ENCODE measurements at places on chromosomes 6 and 20.

DNA sequence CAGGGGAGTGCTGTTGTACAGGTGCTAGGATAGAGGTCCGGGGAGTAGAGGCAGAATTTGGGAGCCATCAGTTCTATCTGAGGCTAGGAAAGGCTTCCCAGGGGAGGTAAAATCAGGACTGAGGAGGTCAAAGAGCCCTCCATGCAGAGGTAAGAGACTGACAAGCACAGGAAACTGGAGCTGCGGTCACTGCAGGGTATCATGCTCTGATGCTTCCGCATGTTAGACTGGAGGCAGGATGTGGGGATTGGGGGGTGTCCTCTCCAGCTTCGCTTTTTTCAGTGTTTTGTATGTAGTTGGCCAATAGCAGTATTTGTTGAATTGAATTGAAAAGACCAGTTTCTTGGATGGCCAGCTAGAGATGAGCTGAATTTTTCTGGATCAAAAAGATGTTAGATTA is 87.8 kb downstream of the SLC22A3 start:
- DNase-seq, result no peak

DNA sequence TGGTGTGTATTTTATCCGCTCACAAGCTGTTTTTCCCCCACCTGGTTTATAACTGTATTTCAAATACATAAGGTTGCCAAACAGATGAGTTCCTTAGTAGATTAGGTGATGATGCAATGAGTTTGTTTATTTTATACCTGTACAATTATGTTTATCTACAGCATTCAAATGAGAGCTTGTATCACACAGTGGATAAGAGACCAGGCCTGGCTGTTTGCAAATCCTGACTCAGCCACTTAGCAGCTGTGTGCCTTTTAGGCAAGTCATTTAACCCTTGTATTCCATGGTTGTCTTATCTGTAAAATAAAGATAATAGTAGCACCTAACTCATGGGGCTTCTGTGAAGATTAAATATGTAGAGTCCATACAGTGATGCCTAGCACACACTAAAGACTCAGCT is 143.7 kb downstream of the MOXD1 start:
- DNase-seq, result no peak

DNA sequence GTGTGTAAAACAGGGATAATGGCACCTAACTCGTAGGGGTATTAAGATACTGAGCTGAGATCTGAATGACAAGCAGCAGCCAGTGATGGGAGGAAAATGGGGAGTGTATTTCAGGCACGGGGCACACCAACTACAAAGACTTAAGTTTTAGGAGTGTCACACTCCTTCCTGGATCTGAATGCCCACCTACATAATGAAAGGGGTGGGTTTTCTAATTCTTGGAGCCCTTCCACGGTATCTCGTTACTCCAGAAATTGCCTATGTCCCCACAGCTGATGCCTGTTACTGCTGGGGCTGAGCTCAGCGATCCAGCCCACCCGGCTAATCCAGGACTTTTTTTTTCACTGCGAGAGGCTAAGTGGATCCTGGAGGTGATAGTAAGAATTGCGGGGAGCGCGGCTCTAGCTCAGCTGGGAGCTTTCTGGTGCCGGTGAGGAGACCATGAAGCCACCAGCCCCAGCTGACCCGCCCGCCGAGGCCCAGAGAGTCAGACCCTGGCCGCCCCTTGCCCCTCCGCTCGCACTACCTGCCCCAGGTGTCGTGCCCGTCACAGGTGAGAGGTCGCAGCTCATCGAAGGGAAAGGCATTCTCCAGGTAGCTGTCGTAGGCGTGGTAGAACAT is 727 bp downstream of the EDEM2 start:
- peak; percentile 15 for DNase-seq

- no peak for DNase-seq
Observed at GRCh38 chr6:63615590-63615989, 20.0 kb upstream of the PHF3 start.

GRCh38 chr6:91328241-91328640 is 741.4 kb upstream of the MAP3K7 start:
- DNase-seq, result no peak

- no peak for DNase-seq
Observed at GRCh38 chr6:39444479-39445019, 122.0 kb upstream of the KCNK16 start.

- peak; percentile 75 for DNase-seq
Observed at GRCh38 chr6:149545258-149545753, 537 bp downstream of the PPIL4 start.

DNA sequence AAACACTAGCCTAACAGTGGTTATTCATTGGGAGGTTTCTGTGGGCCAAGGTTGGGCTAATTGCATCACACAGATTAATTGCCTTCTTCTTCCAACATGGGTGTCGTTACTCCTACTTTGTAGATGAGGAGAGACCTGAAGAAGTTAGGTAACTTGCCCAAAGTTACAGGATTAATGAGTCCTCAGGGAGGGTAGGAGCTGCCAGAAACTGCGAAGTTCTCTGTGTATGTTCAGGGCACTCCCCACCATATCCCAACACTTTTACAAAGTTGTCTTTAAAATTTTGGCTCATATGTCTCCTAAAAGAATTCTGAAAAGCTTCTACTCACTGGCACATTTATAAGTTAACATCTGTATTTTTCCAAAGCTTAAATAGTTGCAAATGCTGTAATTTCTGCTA is 323.5 kb upstream of the HSF2 start:
- no peak for DNase-seq

DNA sequence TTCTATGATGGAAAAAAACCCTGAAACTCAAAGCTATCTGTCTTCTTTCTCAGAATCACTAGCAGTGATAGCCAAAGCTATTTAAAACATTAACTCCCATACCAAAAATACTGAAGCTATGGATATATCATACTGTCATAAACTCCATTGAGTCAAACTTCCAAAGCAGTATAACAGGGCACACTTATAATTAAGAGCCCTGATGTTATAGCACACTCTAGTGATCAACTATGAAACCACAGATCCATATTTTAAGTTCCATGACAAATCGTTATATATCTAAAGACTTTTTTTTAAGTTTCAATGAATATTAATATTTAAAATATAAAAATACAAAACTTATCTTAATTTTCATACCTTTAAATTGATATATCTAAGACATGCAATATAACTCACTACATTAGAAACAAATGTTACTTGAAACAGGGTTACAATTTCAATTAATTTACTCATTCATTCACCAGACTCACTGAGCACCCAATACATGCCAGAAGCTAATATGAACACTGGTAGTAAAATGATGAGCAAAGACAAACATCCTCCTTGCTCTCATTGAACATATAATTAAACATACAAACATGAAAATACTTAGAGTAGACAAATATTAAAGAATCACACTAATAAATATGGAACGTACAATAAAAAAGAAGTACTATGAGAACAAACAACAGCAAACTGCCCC is 69.3 kb downstream of the IBTK start:
- DNase-seq, result peak; percentile 82

DNA sequence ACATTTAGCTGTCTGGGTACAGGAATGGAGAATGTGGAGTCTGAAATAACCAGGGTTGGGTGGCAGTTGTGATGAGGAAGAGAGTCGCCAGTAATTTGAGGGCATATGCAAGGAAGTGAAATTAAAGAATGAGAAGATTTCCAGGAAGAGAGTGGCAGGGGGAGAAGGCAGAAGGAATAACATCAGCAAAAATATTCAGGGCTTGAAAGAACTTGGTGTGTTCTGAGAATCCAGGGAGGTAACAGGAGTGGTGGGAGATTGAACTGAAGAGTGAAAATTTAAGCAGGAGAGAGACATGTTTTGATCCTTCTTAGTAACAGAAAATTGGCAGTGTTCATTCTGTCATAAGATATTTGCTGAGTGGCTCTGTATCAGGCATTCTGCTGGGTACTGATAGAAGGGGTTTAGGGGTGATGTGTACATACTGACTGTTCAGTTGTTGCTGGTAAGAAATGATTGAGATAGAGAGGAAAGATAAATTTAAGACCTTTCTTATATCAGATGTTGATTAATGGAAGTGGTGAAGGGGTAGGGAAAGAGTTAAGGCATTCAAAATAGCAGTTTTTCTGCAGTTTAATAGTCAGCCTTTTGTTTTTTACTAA is 54.7 kb downstream of the PHF20 start:
- no peak for DNase-seq

- DNase-seq, result no peak
Observed at GRCh38 chr6:149264629-149265028, 52.9 kb upstream of the TAB2 start.

DNA sequence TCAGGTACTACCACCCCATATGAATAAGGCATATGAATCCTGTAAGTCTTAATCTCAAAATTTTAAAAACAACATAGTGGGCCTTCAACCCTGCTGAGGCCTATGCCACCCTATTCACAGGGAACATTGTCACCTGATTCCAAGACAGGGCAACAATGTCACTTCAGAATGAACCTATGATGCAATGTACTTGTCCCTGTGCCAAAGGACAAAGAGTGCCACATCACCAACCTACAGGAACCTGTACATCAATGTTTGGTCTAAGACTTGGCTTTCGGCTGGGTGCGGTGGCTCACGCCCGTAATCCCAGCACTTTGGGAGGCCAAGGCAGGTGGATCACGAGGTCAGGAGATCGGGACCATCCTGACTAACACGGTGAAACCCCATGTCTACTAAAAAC is 318.5 kb upstream of the JARID2 start:
- no peak for DNase-seq

- no peak for DNase-seq
Observed at GRCh38 chr6:142773859-142774648, 170.9 kb downstream of the HIVEP2 start.

- peak; percentile 19 for DNase-seq
Observed at GRCh38 chr6:21437581-21437980, 156.0 kb upstream of the SOX4 start.

DNA sequence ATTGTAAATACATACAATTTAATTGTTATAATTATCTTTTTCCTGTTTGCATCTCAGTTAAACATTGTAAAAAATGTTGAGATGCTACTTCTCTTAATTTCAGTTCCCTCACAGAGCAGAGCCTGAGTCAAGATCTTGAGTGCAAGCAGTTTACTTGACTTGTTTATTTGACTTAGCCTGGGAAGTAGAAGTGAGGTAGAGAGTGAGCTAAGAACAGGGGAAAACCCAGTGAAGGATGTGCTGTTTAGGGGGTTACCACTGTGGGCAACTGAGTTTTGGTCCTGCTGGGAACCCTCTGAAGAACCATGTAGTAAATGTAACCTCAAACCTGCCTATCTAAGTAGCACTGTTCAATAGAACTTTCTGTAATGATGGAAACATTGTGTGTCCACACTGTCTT is 495.2 kb upstream of the FLRT3 start:
- DNase-seq, result no peak

GRCh38 chr20:50569864-50570836 is 60.0 kb downstream of the PTPN1 start:
- peak; percentile 18 for DNase-seq

- no peak for DNase-seq
Observed at GRCh38 chr6:119112812-119113530, 34.5 kb upstream of the FAM184A start.

DNA sequence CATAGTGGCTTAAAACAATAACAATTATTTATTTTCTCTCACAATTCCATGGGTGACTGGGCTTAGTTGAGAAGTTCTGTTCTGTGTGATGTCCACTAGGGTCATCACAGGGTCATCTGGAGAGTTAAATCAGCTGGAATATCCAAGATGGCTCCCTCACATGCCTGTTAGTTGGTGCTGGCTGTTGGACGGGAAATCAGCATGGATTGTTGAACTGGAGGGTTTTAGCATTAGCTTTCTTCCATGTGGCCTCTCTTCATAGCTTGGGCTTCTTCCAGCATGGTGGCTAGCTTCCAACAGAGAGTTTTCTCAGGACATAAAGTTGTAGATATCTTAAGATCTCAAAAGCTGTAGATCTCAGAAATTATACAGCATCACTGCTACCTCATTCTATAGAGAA is 19.6 kb downstream of the MARCKS start:
- no peak for DNase-seq

- peak; percentile 99 for DNase-seq
Observed at GRCh38 chr6:127366282-127367022, 23.0 kb upstream of the ECHDC1 start.

DNA sequence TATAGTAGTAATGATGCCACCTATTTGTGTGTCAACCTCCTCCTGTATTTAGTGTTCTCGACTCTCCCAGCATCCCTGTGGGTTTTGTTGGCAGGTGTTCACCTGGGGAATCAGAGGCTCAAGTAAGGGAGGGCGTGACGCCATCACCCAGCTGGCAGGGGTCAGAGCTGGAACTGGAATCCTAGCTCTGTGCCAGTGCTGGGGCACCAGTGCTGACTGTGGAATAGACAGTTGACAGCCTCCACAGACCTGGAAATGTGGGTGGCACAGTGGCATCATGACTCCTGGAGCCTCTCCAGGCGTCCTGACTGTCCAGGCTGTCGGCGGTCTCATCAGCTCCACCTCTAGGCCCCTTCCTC is 102.8 kb downstream of the SYCP2 start:
- DNase-seq, result no peak

- DNase-seq, result peak; percentile 95
Observed at GRCh38 chr6:22145823-22146677, 150.8 kb downstream of the PRL start.

DNA sequence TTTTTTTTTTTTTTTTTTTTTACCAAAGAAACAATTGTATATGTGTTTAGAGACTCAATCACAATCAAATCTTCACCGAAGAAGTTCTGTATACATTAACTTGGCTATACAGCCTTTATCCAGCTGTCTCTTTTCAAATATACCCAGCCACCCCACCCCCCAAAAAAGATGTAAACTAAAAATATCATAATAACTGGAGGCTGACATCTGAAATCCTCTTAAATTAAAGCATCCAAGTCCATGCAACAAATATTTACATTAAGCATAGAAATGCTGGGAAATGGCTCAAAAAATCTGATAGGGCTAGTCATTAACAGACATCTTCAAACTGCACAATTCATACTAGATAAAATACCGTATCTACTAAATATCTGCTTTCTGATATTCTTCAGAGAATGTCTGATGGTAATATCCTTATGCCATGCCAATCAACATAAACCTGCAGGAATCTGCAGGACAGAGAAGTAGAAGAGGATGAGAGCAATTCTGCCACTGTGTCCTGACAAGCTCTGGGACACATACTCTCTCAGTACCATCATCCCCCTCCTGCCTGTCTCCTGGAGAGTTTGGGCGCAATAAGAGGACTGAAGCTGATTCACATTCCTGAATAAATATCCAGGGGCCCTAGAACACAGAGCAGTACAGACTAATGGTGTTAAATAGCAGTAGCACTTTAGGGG is 152.4 kb downstream of the KIF6 start:
- peak; percentile 50 for DNase-seq

GRCh38 chr20:47810721-47811347 is 25.6 kb upstream of the SULF2 start:
- DNase-seq, result no peak

DNA sequence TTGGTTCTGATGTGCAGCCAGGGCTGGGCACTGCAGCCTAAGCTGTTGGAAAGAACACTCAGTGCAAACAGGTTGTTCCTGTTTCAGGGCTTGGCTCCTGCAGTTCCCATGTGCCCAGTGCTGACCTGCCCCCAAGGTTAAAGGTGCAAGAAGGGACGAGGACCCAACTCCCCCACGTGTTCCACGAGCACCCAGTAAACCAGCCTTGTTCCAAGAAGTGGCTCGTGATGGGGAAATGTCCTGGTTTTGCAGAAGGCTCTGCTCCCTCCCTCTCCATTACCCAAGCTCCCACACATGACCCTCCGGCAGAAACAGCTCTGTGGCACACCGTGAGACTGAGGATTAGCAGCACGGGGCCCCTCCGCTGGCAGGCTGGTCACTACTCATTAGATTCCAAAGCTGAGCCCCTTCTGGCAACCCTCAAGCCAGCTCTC is 9.4 kb downstream of the ACSS1 start:
- DNase-seq, result no peak

GRCh38 chr6:150324044-150324443 is 44.8 kb upstream of the IYD start:
- no peak for DNase-seq

- no peak for DNase-seq
Observed at GRCh38 chr6:35691027-35691824, 2.5 kb upstream of the FKBP5 start.

Measured in fibroblast of skin of scalp (primary cell).